ENCODE measurements at places on chromosomes 6 and 20.

DNA sequence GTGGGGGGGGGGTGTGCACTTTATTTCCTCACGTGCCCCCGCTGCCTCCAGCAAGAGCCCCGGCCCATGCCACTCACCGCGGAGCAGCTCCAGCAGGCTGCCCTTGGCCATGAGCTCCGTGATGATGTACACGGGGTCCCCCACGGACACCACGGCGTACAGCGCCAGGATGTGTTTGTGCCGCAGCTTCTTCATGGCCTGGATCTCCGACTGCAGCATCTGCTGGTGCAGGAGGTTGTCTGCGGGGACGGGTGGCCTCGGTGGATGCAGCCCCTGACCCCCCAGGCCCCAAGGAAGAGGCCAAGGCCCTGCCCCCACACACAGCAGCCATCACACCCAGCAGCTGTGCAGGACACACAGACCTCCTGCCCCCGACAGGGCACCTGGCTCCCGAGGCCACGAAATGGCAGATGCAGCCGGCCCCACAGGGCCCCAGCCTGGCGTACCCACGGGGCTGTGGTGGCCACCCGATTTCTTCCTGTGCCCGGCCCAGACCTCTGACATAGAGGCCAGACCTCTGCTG, 4.7 kb downstream of the PTK6 start:
- DNase-seq: peak; percentile 10

GRCh38 chr20:8127553-8128255, 4.4 kb upstream of the PLCB1 start:
- DNase-seq: peak; percentile 68

- DNase-seq: no peak
Measured at GRCh38 chr6:68544450-68544849, 90.6 kb upstream of the ADGRB3 start.

GRCh38 chr20:58973179-58973578, 7.9 kb upstream of the NELFCD start:
- DNase-seq: no peak

DNA sequence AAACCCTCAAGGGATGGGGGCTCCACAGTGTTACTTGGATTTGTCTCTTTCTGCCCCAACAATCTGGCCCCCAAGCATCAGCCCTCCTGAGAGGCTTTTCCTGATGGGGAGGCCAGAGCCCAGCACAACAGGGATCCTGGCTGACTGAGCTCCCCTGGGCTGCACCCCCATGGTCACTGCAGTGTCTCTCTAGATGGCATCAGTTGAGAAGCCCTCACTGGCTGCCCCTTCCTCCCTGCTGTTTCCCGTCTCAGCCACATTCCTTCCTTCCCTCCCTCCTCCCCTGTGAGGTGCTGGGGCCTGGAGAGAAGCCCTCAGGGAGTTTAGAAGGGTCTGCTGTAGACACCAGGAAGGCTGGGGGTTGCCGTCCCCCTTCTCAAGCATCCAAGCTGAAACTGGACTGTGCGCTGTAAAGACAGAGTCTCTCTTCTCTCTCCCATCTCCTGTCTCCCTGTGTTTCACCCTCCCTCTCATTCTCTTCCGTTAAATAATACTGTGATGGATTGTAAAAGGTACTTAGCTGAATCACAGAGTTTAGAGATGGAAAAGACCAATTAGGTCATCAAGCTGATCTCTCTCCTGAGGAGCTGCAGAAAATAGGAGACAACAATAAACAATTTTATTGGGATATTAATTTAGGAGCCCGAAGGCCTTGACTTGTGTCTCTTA, 29.7 kb downstream of the SAYSD1 start:
- no peak for DNase-seq

DNA sequence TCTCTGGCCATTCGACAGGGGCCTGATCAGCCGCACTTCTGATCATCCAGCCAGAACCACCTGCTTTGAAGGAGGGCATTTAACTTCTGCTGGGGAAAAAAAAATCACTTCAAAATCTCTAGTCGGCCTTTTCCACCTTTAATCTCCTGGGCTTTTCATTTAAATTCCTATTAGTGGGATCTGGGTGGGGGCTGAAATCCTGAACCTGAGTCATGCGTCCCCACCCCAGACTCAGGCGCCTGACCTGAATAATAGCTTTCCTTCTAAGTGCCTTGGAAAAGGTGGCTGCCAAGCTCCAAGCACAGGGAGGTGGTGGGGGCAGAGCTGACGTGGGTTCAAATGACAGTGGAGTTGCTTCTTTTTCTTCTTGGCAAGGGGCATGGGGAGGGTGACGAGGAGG, 246.0 kb upstream of the EXOC2 start:
- no peak for DNase-seq

Measured in GM06990 (cell line).